Activated CD4-positive, alpha-beta T cell treated with anti-CD3 and anti-CD28 coated beads, Interleukin-2, amount 50 U/mL, for 1 hour (primary cell): ENCODE measurements at places on chromosomes 2 and 18.

GRCh38 chr2:120754067-120754960 is 18.6 kb downstream of the GLI2 start:
- no peak for DNase-seq

- no peak for DNase-seq
These were observed 18.8 kb downstream of the KCNIP3 start for GRCh38 chr2:95315801-95316411.

DNA sequence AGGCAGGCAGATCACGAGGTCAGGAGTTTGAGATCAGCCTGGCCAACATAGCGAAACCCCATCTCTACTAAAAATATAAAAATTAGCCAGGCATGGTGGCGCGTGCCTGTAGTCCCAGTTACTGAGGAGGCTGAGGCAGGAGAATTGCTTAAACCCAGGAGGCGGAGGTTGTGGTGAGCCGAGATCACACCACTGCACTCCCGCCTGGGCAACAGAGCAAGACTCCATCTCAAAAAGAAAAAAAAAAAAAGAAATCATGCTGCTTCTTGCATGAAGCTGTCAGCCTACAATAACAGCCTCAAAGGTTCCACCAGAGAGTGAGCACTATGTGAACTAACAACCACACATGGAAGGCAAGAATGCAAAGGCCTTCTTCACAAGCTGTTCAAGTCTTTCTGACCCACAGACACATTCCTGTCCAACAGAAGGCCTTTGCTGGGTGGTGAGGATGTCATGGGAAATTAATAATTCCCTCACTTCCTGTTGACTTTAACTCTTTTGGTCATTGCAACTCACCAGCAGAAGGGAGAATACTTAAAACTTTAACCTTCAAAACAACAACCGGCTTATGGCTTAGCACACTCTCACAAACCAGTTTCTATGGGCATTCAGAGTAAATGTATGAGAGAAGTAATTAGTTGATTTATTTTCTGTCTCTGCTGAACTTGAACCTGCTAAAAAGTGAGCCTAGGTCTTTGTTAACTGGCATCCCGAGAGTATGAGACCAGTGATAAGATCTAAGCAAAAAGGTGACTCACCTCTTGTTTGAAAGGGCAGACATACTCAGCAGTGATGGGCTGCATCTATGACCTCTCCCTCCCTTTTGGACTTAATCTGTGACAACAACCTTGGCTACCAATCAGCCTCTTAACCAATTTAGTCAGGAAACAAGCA is 11.8 kb downstream of the PLEKHM3 start:
- DNase-seq, result no peak

DNA sequence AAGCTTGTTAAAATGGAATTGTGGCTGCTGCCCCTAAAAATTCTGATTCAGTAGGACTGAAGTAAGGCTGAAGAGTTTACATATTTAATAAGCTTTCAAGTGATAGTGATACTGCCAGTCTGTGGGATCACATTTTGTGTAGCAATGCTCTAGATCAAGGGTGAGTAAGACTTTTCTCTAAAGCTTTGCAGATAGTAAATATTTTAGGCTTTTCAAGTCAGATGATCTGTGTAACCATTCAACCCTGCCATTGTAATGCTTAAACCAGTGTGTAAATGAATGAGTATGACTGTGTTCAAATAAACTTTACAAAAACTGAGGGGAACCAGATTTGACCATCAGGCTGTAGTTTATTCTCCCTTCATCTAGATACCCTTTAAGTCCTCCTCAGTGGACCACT is 92.7 kb downstream of the PIK3C3 start:
- DNase-seq, result no peak

- peak; percentile 17 for DNase-seq
These were observed 468 bp upstream of the SATB2 start for GRCh38 chr2:199458009-199458805.

DNA sequence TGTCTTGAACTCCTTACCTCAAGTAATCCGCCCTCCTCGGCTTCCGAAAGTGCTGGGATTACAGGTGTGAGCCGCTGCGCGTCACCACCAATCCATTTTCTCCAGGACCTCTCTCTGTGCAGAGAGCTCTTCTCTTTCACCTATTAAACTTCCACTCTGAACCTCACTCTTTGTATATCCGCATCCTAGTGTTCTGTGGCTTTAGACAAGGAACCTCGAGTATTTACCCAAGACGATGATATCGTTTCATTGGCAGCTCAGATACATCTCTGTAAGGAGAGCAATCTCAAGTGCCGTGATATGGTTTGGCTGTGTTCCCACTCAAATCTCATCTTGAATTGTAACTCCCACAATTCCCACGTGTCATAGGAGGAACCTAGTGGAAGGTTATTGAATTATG is 15.1 kb upstream of the WDR33 start:
- DNase-seq, result no peak

DNA sequence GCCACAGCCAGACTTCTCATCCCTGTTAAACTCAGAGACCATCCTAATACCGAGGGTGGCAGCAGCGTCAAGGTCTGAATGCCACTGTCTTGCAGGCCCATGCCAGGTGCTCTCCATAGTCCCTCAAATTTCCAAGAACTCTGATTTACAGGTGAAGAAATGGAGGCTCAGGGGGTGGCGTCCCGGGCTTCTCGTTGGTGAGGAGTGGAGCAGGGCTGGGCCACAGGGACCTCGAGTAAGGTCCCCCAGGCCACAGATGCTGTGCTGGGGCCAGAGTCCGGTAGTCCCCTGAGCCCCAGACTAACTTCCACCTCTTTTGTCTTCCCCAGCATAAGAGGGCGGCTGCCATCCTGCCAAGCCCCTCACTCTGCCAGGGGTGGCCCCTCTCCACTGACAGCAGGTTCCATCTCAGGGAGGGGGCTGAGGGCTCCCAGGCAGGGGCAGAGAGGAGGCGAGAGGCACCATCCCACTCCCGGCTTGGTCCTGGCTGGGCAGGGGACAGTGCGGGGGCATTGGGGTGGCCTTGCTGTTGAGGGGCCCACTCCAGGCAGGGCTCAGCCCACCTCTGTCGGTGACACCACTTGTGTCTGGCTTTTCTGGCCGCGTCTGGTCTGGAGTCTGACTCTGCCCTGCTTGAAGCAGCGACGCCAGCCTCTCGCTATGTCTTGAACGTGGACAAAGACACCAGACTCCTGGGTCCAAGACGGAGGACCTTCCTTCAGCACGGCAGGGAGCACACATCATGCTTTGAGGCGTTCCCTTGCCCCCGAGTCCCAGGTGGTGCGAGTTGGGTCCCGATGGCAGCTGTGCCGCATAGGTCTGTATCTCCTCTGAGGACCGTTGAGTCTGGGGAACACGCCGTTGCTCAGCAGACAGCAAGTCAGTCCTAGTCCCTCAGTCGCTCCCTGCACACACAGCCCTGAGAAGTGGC is 15.9 kb upstream of the KLHL30 start:
- DNase-seq, result no peak

DNA sequence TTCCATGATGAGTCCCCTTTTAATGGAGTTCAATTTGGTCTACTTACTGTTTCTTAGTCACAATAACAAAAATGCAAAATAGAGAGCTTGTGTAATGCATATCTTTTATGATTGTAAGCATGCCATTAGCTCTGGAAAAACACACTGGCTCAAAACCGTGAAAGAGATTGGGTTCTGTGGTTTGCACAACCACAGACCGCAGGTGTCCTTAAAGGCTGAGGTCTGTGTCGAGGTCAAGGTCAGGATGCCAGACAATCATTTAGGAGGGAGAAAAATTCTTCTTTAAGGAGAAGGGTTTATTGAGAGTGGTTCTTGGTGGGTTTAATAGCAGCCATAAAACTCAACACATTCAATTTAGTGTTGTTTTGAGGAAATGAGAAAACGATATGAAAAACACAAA is 487.2 kb downstream of the GALR1 start:
- no peak for DNase-seq

DNA sequence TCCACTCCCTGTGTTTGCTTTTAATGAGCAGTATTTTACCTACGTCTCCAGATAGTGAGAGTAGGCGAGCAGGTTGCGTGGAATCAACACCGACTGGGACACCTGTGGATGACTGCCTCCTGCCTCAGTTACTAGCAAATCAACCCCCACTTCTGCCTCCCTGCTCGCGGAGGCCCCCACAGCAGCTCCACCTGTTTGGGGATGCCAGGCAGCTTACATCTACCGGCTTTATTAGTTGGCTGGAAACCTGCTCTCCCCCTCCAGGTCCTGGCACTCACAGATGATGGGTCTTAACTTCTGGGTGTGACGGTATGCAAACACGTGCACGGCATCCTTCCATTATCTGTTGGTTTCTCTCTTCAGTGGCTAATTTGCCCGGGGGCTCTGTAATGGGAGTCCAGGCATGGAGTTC is 164.4 kb upstream of the SESTD1 start:
- no peak for DNase-seq

GRCh38 chr18:10755855-10756254 is 230.0 kb downstream of the NAPG start:
- DNase-seq, result no peak

GRCh38 chr18:65938592-65939372 is 188.0 kb downstream of the CDH7 start:
- DNase-seq, result no peak

DNA sequence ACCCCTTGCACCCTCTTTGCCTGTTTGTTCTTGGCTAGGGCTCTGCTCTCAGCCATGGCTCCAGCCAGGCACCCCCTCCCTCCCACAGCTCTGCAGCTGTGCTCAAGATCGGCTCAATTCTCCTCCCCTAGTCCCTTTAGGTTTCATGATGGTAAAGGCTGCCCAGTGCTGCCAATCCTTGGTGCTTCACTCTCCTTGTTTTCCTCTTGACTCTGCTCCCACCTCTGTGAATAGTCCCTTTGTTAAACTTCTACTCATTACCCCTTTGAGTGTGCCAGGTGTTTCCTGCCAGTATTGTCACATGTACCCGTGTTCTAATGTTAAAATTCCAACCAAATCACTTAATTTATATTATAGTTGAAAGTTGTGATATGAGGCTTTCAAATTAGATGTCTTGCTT is 101.0 kb upstream of the CERS6 start:
- DNase-seq, result no peak

DNA sequence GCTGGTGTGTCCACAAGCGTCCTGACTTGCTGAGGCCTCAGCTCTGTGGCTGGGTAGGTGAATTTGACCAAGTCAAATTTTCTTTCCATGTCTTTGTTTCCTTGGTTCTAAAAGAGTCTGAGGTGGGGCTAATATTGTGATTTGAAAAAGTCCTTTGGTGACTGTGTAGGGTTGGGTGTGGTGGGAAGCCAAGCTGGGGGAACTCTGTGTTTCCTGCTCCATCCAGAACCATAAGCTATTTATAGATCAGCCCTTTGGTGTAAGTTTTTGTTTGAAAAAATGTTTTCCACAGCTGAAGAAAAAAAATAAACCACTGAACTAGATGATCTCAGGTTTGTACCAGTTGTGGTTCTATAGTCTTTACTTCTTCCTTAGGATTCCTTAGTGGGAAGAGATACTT is 462.7 kb downstream of the TGIF1 start:
- no peak for DNase-seq

- DNase-seq, result no peak
These were observed 7.3 kb downstream of the MAP4K3 start for GRCh38 chr2:39429746-39430145.

GRCh38 chr2:77666251-77666980 is 144.2 kb upstream of the LRRTM4 start:
- no peak for DNase-seq

- DNase-seq, result no peak
These were observed 111.1 kb downstream of the TTC27 start for GRCh38 chr2:32738939-32739338.

DNA sequence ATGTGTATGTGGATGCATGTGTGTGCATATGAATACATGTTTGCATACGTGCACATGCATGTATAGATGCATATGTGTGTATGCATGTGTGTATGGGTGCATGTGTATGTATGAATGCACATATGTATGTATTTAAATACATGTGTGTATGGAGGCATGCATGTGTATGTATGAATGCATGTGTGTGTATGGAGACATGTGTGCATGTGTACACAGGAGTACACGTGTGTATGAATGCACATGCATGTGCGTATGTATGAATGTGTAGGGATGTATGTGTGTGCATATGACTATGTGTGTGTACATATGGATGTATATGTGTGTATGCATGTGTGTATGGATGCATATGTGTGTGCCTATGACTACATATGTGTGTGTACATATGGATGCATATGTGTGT is 51.9 kb downstream of the DCDC2C start:
- no peak for DNase-seq

DNA sequence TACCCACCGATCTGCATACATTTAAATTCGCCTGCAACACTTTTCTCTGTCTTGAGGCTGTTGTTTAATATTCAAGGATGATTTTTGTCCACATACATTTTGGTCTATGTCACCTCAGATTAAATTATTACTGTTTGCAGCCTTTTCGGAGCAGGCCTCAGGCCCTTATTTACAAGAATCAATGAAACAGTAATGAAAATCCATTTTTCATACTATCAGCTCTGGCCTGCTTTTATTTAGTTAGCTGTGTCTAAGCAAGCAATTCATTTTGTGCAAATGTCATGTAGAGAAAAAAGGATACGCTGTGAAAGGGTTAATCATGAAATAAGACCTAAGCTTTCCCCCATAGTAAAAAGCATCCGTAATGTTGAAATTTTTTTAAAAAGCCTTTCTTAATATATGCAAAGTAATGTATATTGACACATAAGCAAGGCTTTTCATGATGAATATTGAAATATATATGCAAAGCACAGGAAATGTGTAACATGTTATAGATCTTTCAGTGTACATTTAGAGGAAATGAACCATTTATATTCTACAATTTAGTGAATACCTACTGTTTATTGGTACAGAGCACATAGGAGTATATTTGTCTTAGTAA is 1135.3 kb upstream of the ZEB2 start:
- no peak for DNase-seq

GRCh38 chr2:23346781-23347180 is 38.2 kb upstream of the KLHL29 start:
- no peak for DNase-seq

DNA sequence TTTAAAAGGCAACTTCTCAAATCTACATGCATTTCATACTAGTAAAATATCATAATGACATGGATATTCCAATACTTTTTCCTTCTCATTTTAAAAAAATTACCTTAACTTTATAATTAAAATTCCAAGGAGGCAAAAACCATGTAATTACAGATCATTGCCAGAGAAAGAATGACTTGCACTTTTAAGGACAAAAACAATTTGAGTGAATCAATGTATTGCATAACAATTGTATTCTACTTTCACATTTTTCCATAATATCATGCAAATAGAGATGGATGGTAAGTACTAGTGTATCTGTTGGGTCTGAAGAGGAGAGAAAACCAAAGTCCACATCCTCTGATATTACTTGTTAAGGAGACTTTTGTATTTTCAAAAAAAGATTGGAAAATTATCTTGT is 89.5 kb upstream of the NCK2 start:
- no peak for DNase-seq

GRCh38 chr2:134988994-134989605 is 58.1 kb downstream of the MAP3K19 start:
- DNase-seq, result no peak
